ENCODE measurements at places on chromosomes 12 and 14.

- no peak for DNase-seq
Measured at GRCh38 chr14:71240866-71241520, 333.7 kb downstream of the PCNX1 start.

GRCh38 chr14:100096656-100097055 is 31.4 kb downstream of the EVL start:
- peak; percentile 50 for DNase-seq

DNA sequence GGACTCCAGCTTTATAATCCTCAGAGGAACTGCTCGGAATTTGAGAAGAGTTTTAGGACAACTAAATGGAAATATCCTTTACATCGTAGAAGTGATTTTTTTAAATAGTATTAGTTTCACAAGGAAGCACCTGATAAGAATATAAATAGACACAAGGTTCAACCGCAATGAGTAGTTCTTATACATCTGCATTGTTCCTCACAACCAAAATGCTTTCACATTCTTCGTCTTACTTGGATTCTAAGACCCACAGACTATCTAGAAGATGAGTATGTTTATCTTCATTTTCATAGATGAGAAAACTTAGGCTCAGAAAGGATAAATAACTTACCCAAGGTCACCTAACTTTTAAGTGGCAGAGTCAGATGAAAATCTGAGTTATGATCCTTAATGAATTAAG is 469.0 kb downstream of the GALC start:
- no peak for DNase-seq

GRCh38 chr14:49497725-49498348 is 88.3 kb downstream of the RPS29 start:
- DNase-seq = peak; percentile 28

DNA sequence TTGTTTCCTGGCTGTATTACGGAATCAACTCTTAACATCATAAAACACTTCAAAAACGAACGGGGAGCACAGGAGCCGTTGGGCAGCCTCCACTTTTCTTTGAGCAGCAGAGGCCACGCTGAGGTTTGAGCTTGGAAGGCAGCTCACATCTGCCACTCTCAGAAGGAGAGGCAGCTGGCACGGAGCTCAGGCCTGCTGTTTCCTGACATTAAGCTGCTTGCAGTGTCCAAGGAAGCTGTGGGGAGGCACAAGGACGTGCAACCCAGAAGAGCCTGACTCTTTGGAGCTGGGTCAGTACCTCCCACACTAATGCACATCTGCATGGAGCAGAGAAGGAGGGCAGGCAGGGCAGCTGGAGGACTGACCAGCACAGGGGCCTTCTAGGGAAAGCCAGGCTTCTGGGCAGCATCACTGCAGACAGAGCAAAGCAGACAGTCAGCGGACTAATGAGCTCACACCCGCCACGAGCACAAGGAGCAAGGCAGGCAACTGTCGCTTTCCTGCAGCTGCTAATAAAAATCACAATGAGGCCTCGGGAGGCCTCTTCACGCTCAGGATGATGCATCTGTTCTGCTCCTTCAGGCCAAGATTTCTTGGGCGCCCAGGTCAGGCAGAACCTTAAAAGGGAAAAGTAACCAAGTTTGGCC is 211.1 kb downstream of the GLT1D1 start:
- no peak for DNase-seq

DNA sequence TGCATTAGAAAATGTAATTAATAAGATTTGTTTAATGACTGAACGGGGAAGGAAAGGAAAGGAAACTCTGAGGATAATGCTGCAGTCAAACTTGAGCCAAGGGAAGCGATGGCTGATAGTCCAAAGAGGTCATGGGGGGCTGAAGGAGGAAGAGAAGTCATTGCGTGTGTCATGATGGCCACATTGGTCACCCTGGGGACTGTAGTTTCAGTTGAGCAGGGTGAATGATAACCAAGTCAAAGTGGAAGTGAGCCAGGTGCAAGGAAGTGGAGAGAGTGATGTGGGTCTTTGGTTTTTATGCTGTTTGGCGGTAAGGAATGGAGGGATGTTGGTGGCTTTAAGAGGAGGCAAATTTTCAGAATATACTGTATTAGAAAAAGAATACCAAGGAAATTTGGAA is 21.6 kb downstream of the C12orf75 start:
- no peak for DNase-seq

Data from GM04504 (cell line).